Activated naive CD4-positive, alpha-beta T cell treated with anti-CD3 and anti-CD28 coated beads for 36 hours (primary cell): ENCODE measurements at places on chromosomes 5 and 9.

GRCh38 chr5:134920848-134921575 lies 16.1 kb downstream of the PCBD2 start:
- DNase-seq, result no peak

DNA sequence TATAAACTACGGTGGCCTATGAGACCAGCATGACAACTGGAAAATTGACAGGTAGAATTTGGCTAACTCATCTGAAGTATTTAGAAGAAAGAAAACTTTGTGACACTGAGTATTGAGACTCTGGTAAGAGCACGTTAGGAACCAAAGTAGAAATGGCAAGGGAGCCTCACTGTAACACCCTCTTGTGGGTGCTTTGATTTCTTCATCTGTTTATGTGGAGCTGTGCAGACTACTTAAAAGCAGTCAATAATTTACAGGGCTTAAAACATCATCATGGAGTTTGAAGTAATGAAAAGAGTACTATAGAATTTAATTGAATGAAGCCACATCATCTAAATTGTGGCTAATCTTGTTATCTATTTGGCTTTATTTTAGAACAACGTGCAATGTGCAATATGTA lies 414.2 kb downstream of the CCDC171 start:
- DNase-seq, result no peak

GRCh38 chr5:142421228-142421617 lies 96.4 kb upstream of the SPRY4 start:
- no peak for DNase-seq

DNA sequence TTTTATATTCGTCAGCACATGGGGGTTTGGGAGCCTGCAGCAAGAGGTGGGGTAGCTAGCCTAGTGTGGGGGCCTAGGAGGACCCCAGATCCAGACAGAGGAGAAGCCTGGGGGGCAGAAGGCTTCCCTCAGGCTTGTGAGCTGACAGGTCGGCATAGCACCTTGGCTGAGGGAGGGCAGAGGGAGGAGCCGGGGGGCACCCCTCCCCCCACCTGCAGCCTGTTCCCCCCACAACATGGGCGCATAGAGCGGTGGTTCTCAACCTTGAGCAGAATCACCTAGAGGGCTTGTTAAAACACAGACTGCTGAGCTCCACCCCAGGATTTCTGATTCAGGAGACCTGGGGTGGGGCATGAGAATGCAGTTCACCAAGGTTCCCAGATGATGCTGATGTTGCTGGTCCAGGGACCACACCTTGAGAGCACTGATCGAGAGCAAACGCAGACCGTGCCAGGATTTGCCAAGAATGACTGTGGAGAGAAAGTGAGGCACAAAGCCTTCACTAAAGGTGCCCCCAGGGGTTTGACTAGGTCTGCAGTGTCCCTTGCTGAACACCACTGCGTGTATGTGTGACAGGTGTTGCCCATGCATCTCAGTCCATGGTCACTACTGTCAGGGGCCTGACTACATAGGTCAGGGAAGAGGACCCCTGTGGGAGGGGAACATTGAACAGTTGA lies 163.3 kb downstream of the MACROH2A1 start:
- no peak for DNase-seq

GRCh38 chr9:106286249-106286648 lies 576.7 kb upstream of the ZNF462 start:
- DNase-seq, result no peak

DNA sequence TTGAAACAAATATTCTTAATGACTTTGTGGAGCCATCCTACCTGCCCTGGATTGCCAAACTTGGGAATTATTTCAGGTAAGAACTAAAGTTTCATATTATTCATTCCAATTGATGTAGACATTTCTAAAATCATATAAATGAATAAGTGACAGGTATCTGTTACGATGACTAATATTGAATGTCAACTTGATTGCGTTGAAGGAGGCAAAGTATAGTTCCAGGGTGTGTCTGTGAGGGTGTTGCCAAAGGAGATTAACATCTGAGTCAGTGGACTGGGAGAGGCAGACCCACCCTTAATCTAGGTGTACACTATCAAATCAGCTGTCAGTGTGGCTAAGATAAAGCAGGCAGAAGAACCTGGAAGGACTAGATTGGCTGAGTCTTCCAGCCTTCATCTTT lies 1688.4 kb upstream of the CDH9 start:
- no peak for DNase-seq

GRCh38 chr5:54176066-54176830 lies 134.1 kb downstream of the ARL15 start:
- DNase-seq, result no peak

DNA sequence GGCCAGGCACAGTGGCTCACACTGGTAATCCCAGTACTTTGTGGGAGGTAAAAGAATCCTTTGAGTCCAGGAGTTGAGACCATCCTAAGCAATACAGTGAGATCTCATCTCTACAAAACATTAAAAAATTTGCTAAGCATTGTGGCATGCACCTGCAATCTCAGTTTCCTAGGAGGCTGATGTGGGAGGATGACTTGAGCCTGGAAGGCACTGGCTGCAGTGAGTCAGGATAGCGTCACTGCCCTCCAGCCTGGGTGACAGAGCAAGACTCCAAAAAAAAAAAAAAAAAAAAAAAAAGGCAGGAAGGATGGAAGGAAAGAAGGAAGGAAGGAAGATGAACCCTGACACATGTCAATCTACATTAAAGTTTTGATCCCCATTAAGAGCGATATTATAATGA lies 1452.2 kb upstream of the ACO1 start:
- no peak for DNase-seq
